ENCODE measurements at places on chromosomes 12 and 14. TPM values are rescaled to one million over a fixed set of nuclear protein-coding genes. Genes with fewer than 3 reads are reported as not detected.

POTEM gene
- total RNA-seq, result not detected

SLC5A8 gene
- not detected for total RNA-seq

DNA sequence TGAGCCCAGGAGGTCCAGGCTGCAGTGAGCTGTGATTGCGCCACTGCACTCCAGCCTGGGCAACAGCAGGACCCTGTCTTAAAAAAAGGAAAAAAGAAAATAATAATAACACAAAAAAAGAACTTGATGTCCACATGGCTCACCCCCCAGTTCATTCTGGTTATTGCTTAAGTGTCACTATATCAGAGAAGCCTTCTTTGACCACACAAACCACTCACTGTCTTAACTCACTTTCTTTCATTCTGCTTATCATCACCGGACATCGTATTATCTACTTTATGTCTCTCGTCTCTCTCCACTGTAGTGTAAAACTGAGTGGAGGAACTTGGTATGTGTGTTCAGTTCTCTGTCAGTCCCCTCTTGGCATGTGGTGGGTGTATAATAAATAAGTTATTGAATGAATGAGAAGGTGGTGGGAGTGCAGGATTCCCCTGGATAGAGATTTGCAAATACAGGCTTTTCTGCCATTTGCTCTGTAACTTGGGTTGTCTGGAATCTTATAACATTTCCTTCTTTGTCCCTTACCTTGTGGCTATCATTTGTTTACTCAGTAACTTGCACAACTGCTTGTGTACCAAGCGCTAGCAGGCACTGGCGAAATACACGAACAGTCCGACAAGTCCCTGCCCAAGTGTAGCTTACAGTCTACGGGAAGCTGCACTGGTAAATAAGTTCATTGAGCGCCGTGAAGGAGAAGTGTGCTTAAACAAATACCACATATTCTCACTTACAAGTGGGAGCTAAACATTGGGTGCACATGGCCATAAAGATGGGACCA, 86.6 kb upstream of the TRAF3 start:
- no peak for DNase-seq

GRCh38 chr12:104928036-104928745, 29.9 kb downstream of the SLC41A2 start:
- DNase-seq, result no peak

LAG3 gene
- total RNA-seq, result 1.7 TPM

DNA sequence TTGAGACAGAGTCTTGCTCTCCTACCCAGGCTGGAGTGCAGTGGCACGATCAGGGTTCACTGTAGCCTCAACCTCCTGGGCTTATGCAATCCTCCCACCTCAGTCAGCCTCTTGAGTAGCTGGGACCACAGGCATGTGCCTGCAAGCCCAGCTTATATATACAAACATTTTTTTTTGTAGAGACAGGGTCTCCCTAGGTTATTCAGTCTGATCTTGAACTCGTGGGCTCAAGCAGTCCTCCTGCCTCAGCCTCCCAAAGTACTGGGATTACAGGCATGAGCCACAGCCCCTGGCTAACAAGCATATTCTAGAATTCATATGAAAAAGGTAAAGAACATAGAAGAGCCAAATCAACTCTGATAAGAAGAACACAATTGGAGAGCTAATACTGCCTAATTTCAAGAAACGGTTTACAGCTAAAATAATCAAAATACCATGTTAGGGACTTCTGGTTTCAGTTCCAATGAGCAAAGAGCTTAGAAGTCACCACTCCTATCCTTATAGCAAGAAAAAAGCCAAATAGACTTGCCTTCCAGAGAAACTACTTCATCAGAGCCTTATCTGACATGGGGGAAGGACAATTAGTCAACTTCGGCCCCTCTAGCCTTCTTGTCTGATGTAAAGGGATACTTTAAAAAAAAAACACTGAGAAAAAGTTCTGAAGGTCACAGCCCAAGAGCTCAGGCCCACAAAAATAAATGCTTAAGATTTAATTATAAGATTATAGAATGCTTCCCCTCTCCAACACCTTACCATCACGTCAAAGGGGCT, 37.6 kb downstream of the TMEM116 start:
- DNase-seq, result no peak

LRRC23 gene
- total RNA-seq, result 9.8 TPM

DNA sequence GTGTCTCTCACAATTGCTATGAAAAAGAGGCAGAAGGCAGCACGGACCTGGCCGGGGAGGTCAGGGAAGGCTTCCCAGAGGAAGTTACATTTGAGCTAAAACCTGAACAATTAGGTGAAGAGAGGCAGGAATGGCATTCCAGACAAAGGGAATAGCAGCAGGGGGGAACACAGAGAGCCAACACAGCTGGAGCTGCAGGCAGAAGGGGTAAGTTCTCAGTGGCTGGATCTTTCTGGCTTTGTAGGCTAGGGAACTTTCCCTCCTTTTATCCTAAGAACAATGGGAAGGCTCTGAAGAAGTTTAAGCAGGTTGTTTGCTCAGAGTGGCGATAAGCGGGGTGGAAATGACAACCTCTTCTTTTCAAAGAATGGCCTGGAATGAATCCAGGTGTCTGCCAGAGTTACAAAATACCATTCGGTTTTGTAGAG, 100.0 kb downstream of the PRIMA1 start:
- no peak for DNase-seq

DNA sequence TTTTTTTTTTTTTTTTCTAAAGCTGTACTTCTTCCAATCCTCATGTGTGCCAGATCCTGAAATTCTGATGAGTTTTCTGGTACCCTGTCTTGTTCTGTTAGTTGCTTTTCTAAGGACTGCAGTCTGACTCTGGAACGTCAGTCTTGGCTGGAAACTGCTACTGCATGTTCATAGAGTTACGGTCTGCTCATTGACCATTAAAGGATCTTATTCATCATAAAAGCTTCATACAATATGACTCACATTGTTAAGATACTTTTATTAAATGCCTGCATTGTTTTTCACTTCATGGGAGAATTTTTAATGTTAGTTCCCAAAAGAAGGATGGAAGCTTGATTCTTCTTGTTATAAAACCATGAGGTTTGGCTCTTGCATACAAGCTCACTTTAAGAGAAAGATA, 233.6 kb downstream of the SYT10 start:
- no peak for DNase-seq

GRCh38 chr14:101767618-101768362, 6.3 kb downstream of the PPP2R5C start:
- peak; percentile 72 for DNase-seq

GRCh38 chr14:84544486-84545131, 985.3 kb upstream of the FLRT2 start:
- DNase-seq, result no peak

SLC6A15 gene
- total RNA-seq, result 0.83 TPM

GRCh38 chr12:28158353-28158752, 31.9 kb upstream of the CCDC91 start:
- DNase-seq, result no peak

DNA sequence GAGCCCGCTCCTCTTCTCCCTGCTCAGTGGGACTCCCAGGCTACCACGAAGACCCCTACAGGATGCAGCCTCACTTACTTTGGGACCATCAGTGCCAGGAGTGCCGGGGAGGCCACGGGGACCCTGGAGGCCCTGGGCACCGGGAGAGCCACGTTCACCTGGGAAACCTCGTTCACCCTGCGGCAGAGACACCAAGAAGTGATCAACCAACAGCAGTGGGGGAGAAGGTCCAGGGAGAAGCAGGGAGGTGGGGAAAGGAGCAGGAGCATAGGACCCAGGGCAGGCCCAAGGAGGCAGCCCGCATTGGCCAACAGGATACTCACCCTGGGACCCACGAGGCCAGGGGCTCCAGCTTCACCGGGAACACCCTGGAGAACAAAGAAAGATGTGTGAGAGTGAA, 19.4 kb downstream of the TMEM106C start:
- no peak for DNase-seq

DNA sequence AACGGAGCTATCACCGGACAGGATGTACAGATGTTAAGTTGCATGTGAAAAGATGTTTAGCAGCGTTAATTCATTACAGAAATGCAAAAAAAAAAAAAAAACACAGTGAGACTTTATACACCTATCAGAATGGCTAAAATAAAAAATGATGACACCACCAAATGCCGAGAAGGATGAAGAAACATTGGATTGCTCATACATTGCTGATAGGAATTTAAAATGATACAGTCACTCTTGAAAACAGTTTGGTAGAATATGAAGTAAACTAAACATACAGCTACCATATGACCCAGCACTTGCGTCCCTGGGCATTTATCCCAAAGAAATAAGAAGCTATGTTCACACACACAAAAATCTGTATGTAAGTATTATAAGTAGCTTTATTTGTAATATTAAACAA, 574.1 kb downstream of the SLC16A7 start:
- no peak for DNase-seq

GRCh38 chr14:60681271-60681670, 32.0 kb upstream of the SIX1 start:
- no peak for DNase-seq

EXOC3L4 gene
- 0.42 TPM for total RNA-seq

- DNase-seq, result no peak
Measured at GRCh38 chr14:81222126-81222525, 1.4 kb upstream of the GTF2A1 start.

DNA sequence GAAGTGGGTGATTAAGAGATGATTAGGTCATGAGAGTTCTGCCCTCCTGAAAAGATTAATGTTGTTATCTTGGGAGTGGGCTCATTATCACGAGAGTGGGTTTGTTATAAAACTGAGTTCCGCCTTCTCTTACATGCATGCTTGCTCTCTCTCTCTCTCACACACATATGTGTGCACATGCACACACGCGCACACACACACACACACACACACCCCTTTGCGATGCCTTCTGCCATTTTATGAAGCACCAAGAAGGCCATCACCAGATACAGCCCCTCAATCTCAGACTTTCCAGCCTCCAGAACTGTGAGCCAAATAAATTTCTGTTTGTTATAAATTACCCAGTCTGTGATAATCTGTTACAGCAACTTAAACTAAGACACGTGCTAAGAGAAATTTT, 5.7 kb upstream of the SLC41A2 start:
- DNase-seq, result no peak

CEP170B gene
- 24.1 TPM for total RNA-seq

- DNase-seq, result no peak
Measured at GRCh38 chr12:123720141-123720814, 8.1 kb downstream of the ATP6V0A2 start.

- DNase-seq, result no peak
Measured at GRCh38 chr14:30369502-30370180, 189.3 kb upstream of the G2E3 start.

GRCh38 chr14:101927859-101928258, 36.5 kb upstream of the DYNC1H1 start:
- peak; percentile 96 for DNase-seq

BRMS1L gene
- total RNA-seq, result 6.8 TPM

DNA sequence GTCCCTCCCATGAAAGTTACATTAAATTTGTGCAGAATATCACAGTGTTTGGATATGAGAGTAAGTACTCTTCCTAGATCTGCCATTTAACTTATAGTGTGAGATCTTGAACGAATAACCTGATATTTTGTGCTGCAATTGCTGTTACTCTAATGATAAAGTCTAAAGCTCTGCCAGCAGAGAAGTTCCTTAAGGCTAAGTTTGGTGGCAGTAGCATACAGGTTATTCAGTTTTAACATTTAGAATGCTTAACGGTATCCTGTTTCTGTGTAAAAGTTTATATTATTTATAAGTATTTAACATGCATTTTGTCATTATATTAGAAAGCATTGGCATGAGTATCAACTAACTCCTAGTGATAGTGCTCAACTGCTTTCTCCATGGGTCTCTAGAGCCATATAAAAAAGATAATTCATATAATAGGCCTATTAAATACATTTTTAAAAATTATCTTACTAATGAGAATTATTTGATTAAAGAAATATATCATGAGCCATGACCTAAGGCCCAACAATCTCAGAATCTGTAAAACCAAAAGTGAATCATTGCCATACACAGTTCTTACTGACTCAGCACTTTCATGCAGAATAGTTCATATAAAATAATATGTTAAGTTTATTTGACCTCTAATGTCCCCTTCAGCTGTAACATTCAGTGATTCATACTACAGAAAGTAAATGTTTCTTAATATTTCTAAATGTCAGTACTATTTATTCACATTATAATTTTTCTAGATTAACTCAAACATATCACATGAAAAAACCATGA, 1058.6 kb downstream of the TRHDE start:
- DNase-seq, result no peak
